ENCODE measurements at places on chromosomes 12 and 14. TPM values are rescaled to one million over a fixed set of nuclear protein-coding genes. Genes with fewer than 3 reads are reported as not detected.

The FBRSL1 gene
- total RNA-seq, result 11.6 TPM

The KLRG1 gene
- 1.1 TPM for total RNA-seq

The OTOGL gene
- total RNA-seq, result 0.10 TPM

The APOF gene
- not detected for total RNA-seq

The DPF3 gene
- 7.6 TPM for total RNA-seq

The GLIPR1L2 gene
- total RNA-seq, result 0.05 TPM

The NTF3 gene
- total RNA-seq, result 0.13 TPM

The CD69 gene
- total RNA-seq, result 0.25 TPM

The NRIP2 gene
- not detected for total RNA-seq

The TMTC1 gene
- total RNA-seq, result 9.3 TPM

The KRT78 gene
- not detected for total RNA-seq

The SPATS2 gene
- 21.4 TPM for total RNA-seq

The METTL1 gene
- total RNA-seq, result 10.6 TPM

The MYO1A gene
- total RNA-seq, result not detected

The CSRP2 gene
- 18.6 TPM for total RNA-seq

The HOXC9 gene
- total RNA-seq, result not detected

The IL26 gene
- total RNA-seq, result not detected

The HAL gene
- not detected for total RNA-seq

The ZBTB42 gene
- 3.2 TPM for total RNA-seq

The ADGRD1 gene
- total RNA-seq, result not detected

The SENP1 gene
- total RNA-seq, result 14.1 TPM

The POTEG gene
- not detected for total RNA-seq

The CLEC4C gene
- total RNA-seq, result not detected

The XPOT gene
- 48.9 TPM for total RNA-seq

The SLC39A5 gene
- not detected for total RNA-seq

The IL31 gene
- not detected for total RNA-seq

The C14orf180 gene
- total RNA-seq, result not detected

The C3AR1 gene
- 0.30 TPM for total RNA-seq

The COX8C gene
- total RNA-seq, result not detected

The ARID4A gene
- total RNA-seq, result 9.0 TPM

The CACNA1C gene
- total RNA-seq, result 0.05 TPM

The KLHL33 gene
- total RNA-seq, result 0.34 TPM

The AJUBA gene
- total RNA-seq, result 44.1 TPM

The PRPF39 gene
- total RNA-seq, result 14.2 TPM
